Stimulated activated CD8-positive, alpha-beta memory T cell treated with anti-CD3 and anti-CD28 coated beads, Interleukin-7, amount 100 ng/mL, for 1 hour (primary cell): ENCODE measurements at places on chromosomes 3 and 15.

DNA sequence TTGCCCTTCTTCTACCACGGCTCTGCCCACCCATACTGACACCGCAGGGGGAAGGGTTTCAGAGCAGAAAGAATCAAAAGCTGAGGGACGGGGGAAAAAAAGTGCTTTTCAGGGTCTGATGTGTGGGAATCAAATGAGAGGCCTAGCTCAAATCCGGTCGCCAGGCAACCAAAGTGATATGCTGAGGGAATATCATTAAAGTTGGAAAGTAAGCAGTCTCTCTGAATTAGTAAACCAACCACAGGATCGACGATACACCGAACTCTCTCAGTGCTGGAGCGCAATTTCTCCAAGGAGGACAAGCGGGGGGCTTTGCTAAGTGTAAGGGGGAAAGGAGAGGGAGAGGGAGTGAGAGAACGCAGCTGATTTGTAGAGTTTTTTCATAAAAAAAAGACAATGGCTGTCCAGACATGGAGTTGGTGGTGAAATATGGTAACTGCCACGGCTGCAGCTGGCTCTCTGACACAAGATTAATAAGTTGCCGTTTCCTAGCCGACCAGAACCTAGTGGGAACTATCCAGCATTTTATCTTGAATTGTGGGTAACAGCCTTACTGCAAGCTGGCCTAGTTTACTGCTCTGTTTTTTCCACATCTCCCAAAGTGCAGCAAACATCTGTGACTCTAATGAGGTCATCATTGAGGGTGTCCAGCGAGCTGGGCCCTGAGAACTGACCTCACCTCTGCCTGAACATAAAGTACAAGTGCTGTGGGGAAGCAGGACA lies 530.2 kb downstream of the SOX2 start:
- DNase-seq = no peak

GRCh38 chr3:127544803-127545201 lies 45.7 kb downstream of the TPRA1 start:
- DNase-seq = no peak

- DNase-seq = no peak
These were observed 8.7 kb downstream of the ADPGK start for GRCh38 chr15:72774696-72775383.

DNA sequence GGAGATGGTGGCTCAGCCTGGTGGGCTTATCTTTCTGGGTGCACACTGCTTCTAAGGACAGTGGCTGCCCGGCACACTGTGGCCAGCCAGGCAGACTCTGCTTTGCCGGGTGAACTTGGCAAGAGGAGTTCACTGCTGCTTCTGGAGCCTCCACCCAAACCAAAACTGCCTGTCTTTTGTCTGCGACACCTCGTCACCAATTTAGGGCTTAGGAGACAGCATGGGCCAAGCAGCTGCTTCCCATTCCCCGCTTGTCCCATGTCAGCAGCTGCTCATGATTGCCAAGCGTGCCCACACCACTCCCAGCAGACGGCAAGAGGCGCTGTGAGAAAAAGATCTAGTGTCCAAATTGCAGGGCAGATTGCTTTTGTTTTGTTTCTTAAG lies 57.3 kb downstream of the LSM3 start:
- DNase-seq = no peak

- no peak for DNase-seq
These were observed 2.1 kb downstream of the OPA1 start for GRCh38 chr3:193594946-193595689.

GRCh38 chr15:46552316-46552715 lies 917.5 kb downstream of the SQOR start:
- DNase-seq = no peak

DNA sequence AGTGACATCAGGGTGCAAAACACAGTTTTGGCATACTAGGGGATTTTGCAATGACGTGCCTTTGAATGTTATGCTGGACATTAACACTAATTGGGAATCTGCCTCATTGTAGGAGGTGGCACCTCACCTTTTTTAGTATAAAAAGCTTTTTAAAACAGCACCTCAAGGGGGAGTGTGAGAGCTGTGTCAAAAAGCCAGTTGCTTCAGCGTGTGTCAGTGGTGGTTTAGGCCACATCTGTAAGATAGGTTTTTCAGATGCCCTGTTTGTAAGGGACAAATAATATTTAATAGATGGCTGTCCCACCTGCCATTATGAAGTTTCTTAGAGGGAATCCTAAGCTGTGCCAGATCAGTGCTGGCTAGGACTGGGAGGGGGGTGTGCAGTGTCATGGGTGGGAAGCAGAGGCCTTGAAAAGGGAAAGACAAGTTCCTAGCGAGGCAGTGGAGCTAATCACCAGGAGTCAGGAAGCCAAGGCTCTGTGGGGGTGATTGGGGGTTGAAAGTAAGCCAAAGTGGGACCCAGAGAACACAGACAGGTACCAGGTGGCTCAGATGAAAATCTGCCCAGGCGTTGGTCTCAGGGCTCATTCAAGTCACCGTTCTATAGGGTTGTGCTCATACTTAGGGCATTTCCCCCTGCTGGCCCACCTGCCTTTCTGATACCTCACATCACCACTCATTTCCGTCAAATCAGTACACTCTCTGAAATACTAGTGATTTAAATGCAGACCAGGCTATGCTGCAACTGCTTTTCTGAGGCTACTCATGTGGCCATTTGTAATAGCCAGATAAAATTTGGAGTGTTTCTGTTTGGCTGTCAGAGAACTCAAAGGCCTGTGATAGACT lies 120.5 kb downstream of the BBX start:
- DNase-seq = no peak

DNA sequence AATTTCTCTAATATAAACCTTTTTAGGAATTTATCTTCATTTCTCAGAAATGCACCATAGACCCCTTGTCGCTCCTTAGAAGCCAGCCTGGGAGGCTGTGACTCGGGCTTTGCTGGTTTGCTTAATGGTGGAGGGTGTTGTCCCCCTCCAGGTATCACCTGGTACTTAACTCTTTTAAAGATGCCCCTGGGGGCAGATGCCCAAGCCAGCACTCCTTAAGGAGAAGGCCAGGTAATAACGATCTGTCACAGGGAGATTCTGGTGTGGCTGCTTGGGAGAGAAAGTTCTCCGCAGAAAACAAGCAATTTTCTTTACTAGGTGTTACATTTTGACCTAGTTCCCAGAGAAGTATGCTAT lies 22.3 kb downstream of the EHD4 start:
- no peak for DNase-seq

GRCh38 chr3:142846779-142847577 lies 41.9 kb downstream of the PCOLCE2 start:
- no peak for DNase-seq

- DNase-seq = no peak
These were observed 336.5 kb downstream of the MAGI1 start for GRCh38 chr3:65702202-65702601.

GRCh38 chr3:55868347-55868746 lies 381.2 kb upstream of the WNT5A start:
- DNase-seq = no peak

DNA sequence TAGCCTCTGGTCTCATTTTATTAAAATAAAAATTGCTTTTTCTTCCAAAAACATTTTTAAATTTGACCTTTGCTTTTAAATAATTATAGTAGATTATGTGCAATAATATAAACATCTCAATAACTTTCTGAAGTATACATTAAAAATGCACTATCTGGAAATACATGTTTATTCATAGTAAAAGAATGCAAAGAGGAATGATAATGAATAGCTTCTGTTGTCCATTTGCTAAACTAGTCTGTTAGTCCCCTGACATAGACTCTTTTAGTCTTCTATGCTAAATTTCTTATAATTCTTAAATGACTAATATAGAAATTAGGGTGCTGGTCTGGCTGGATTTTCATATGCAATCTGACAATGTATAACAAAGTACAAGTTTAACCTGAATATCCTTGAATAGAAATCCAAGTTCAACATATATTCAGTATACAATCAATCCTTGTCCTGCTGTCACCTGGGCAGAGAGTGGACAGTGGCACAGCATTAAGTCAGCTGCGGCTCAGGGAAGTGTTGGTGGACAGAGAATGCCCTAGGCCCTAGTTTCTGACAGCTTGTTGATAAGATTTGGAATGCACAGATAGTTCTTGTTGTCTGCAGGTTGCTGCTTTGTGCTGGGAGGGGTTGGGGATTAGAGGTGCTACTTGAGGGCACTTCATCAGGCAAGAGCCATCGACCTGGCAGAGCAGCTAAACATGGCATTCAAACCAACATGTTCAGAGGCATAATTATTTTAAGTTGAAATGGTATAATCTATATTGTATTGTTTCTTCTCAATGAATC lies 161.7 kb downstream of the MBNL1 start:
- no peak for DNase-seq

- no peak for DNase-seq
These were observed 4.8 kb upstream of the FBXW12 start for GRCh38 chr3:48367201-48367600.

DNA sequence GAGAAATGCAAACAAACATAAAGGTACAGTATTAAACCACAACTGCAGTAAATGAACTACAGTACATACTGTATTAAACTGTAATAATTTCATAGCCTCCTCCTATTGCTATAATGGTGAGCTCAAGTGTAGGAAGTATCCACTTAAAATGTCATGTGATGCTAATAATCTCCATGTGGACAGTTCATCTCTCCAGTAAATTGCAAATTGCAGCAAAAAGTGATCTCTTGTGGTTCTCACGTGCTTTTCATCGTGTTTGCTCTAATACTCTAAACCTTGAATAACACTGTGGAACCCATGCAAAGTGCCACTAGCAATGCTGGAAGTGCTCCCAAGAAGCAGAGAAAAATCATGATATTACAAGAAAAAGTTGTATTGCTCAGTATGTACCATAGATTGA lies 9.2 kb upstream of the FNDC3B start:
- DNase-seq = no peak

- no peak for DNase-seq
These were observed 494.5 kb downstream of the RBMS3 start for GRCh38 chr3:29775340-29775739.

- no peak for DNase-seq
These were observed 429.8 kb downstream of the EPHB1 start for GRCh38 chr3:135224815-135225362.

DNA sequence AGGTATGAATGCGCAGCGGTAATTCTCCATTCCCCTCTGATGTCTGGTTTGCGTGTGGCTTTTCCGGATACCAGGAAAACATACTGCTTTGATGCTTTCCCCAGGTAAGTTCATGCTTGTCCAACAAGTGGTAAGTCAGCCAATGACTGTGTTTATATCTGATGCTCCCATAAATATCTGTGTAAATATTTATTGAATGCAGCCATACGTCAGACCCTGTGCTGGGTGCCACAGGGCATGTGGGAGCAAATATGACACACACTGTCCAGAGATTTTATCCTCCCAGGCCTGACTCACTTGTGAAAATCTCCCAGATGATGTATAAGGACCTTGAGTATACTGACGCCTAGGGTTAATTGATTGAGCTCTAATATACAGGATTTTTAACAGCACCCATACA lies 29.6 kb upstream of the CEMIP start:
- DNase-seq = no peak

DNA sequence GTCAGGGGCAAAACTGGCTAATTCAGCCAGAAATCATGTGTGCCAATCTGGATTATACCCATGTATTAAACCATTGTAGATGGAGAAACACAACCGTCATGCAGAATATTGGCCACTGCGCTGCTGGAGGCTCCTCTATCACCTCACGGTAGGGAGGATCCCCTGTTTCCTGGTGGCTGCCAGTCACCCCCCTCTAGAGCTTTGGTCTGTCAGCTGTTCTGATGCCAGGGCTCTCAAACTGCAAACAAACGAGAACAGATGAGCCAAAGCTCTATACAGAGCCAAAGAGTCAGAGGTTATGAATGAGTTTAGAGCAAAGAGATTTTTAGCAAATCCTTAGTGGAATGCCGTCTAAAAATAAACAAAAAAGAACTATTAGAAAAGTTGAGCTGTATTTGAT lies 62.5 kb downstream of the IL20RB start:
- DNase-seq = no peak

GRCh38 chr15:90004252-90004651 lies 3.1 kb downstream of the ZNF710 start:
- DNase-seq = no peak

DNA sequence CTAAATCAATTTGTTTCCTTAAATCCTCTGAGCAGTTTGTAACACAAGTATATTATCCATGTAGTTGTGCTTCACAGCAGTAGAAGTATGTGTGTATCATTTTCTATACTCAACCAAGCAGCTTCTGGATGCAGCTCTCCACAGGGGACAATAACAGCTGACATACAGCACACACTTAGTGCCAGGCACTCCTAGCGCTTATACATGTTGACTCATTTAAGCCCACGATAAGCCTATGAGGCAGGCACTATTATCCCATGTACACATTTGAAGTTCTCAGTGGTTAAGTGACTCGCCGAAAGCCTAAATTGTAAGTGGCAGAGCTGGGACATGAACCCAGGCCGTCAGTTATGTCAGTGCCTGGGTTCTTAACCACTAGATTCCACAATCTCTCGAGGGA lies 20.3 kb upstream of the LPP start:
- DNase-seq = no peak

DNA sequence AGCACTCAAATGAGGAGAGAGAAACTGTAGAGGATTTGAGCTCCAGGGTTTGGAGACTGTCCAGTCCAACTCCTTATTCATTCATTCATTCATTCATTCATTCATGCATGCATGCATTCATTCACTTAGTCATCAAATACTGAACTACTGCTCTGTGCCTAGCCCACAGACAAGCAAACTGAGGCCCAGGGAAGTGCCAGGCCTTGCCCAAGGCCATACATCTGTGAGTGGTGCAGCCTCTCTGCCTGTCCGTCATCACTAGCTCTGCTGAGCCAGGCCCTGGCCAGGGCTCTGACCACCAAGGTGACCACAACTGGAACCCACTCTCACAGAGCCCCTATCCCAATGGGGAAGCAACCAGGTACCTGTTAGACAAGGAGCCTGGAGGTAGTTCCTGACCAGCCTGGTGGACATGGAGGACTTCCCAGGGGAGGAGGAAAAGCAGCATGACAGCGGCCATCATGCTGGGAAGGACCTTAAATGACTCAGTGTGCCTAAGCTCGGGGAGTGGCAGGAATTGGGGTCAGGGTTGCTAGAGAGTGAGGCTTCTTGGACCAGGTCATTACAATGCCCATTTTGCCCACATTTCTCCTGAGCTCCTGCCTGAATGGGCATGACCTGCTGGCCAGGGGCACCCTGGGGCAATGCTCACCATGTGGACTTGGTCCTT lies 27.5 kb upstream of the RPL29 start:
- no peak for DNase-seq

DNA sequence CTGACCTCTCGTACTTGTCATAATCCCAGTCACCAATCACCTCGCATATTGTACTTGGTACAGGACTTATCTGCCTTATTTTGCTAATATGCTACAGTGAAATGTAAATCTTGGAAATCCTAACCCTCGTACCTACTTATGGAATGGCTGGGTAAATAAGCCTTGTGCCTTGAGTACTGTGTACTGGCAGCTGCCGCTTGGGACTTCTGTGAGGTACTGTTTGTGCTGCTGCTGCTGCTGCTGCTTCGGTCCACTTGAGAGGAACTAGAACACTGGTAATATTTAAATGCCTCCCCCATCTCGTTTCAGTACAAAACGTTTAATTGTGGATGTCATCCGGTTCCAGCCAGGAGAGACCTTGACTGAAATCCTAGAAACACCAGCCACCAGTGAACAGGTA lies 42.5 kb upstream of the CRTC3 start:
- no peak for DNase-seq

- no peak for DNase-seq
These were observed 369.2 kb upstream of the IL12A start for GRCh38 chr3:159619341-159619885.
